ENCODE measurements at places on chromosomes 6 and 20.

- DNase-seq, result no peak
Measured at GRCh38 chr6:50404643-50405042, 308.7 kb upstream of the TFAP2D start.

- DNase-seq, result no peak
Measured at GRCh38 chr6:111818539-111819226, 54.6 kb downstream of the FYN start.

- DNase-seq, result no peak
Measured at GRCh38 chr6:26290941-26291340, 74.1 kb upstream of the BTN3A2 start.

DNA sequence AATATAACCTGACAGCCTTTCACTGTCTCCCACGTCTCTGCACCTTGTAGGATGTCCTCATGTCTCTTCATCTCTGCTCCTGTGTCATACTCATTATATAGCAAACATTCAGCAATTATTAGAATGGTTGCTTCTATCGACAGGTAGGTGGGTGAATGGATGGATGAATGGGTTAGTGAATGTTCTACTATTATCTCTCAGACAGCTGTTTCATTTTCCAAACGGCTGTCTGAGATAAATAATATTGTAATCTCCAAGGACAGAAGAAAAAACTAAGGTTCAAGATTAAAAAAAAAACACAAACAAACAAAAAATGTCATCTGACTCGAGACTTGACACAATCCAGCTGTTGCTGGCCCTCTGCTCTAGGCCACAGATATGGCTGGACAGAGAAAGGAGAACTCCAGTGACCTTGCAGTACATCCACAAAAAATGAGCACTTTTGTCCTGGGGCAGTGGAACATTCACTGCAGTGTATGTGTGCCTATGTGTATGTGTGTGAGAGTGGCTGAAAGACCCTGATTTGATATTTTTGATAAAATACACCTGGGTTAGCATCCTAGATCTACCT lies 2.1 kb downstream of the HNF4A start:
- DNase-seq, result no peak

- no peak for DNase-seq
Measured at GRCh38 chr6:168078943-168079405, at the start of gene FRMD1. Gene FRMD1 (minus strand): TSS chr6:168079212. CDS start chr6:168079094, 118 bp downstream.

DNA sequence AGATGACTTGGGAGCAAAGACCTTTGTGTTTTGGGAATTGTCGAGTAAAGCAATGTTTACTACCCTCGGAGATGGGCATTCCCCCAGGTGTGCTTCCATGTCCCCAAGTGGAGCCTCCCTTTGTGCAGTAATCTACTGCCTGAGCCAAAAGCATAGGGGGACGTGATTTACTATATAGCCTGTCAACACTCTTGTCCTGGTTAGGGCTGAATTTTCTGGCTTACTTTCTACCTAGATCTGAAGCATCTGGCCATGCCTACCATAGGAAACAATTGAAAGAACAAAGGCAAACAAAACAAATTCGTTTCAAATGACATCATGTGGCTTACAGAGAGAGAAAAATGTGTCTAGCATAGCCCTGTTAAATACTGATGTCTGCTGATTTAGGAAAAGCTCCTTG lies 350.6 kb downstream of the SAMD5 start:
- no peak for DNase-seq

- no peak for DNase-seq
Measured at GRCh38 chr20:49526056-49526455, 41.9 kb downstream of the PTGIS start.

DNA sequence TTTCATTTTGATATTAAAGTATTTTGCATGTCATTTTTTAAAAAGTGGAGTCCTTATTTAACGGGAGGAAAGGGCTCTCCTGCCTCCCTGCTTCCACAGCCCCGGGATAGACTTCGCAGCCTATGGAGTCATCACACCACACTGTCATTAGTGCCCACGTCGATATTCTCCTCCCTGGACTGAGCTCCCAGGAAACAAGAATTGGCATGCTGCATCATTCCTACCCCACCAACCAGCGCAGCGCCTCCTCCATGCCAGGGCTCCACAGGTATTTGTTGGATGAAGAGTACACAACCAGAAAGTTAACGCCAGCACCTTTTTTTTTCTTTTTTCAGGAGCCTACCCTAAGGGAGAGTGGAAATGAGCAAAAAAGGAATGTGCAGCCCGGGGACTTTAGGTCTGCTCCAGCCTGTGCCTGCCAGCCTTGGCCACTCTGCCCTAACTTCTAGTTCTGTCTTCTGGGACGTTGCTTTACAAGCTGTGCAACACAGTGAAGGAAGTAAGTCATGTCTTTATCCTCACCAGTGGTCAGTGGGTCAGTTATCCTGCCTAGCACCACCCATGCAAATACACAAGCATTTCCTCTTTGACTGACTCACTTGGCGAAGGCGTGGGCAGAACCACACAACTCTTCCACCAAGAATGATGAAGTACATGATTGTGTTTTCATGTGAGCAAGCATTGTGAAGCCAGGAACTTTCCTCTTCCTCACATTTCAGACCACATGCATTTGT lies 180.7 kb upstream of the UST start:
- DNase-seq, result peak; percentile 4

DNA sequence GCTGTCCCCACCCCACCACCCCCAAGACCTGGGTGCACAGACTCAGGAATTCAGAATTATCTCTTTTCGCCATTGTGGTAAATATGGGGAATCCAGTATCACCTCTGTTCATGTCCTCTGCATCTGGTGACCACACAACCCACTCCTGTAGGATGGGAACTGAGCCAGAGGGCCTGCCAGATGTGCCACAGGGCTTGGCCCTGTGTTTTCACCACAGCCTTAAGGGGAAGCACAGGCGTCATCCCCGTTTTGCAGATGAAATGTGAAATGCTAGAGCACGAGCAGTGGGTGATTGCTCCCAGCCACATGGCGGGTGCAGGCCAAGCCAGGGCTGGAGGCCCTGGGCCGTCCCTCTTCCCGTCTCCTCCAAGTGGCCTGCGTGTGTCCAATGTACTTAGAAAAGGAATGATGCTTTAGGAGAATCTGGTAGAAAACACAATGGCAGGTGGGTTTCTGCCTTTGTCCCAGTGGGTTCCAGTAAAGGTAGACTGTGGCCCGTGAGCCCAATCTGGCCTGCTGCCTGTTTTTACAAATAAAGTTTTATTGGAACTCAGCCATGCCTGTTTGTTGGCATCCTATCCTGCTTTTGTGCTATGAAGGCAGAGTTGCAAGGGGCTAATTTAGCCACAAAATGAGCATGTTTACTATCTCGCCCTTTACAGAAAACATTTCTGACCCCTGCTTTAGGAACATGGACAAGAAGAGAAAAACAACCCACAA lies 309.2 kb downstream of the CDH4 start:
- DNase-seq, result no peak

DNA sequence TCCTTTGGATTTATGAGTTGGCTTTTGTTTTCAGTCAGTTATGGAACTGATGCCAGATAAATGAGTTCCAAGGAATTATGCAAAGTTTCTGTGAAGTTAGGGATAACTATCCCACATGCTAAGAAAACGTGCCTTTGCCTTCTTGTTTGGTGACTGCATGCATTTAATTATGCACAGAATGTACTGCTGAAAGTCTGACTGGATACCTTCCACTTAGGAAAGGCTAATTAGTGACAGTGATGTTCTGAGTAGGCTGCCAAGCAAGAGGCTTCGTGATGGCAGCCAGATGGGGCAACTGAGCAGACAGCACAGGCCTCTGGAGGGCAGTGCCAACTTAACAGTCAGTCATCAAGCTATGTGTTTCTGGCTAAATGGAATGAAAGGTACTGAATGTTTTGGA lies 289.9 kb downstream of the CD109 start:
- DNase-seq, result peak; percentile 10

- no peak for DNase-seq
Measured at GRCh38 chr6:109372130-109372529, 10.1 kb downstream of the CD164 start.

DNA sequence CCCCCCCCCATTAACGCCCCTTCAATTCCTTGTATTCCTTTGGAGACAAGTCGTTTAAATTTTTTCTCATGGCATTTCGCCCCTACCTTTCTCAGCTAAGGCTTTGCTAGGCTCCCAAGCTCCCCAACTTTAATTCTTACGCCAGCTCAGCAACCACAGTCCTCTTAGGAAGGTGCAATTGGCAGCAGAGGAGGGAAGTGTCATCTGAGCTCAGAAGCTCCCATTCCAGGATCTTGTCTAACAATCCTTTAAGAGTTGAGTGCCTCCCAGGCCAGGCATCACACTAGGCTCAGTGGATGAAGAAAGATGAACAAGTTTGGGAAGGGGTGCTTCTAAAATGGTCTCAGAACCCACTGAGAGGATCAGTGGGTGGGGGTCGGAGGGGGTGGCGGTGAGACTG lies 131.2 kb upstream of the AKAP12 start:
- no peak for DNase-seq

- peak; percentile 71 for DNase-seq
Measured at GRCh38 chr20:1478566-1478965, 11.9 kb upstream of the NSFL1C start.

DNA sequence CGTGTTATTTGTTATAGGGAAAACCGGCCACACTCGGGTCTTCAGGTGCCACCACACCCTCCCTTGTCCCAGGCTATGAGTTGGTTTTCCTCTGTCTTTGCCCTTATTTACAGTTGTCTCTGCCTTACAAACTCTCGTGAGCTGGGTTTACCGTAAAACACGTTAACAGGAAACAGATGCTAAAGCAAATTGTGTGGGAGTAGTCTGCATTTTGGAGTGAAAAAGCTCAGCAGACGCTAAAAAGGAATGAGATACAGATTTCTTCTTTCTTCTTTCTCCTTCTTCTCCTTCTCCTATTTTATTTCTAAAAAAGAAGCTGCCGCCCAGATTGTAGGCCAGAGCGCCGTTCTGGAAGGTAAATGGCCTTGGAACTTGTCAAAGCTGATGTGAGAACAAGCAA lies 51.9 kb downstream of the APCDD1L start:
- no peak for DNase-seq

DNA sequence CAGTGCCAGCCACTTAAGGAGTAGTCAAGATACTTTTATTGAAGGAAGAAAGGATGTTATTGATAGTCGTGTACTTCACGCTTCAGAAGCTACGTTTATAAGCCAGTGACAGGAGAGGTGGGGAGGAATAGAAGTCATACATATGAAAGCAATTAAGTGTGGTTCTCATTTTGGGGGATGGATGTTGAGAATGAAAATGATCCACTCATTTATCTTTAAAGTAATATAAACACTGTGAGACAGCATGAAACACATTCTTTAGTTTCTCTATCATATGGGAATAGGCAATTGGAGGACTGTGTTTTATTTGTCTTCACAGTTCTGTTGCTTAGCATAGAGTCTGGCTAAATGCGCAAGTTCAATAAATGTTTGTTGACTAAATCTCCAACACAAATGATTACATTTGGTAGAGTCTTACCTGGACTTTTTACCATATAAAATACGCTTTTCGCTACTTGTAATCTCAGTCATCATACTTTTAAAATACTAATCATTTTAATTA lies 35.2 kb downstream of the AK9 start:
- no peak for DNase-seq

DNA sequence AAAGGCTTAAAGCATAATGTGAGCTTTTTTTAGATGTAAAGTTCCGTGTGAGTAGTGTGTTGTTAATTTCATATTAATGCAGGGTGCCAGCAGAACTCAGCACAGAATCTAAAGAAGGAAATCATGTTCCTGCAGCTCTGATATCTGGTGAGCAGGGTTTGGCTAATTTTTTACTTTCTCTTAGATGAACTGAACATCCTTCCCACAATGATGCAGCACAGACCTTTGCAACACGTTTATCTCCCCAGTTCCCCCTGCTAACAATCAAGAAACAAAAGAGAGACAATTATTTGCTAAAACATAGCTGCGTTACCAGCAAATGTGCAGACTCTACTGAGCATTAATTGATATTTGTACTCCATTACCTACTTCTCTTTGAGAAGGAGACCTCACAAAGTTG lies 39.1 kb upstream of the ATXN1 start:
- DNase-seq, result no peak

- DNase-seq, result peak; percentile 91
Measured at GRCh38 chr6:106870069-106870468, 104.5 kb downstream of the CD24 start.

DNA sequence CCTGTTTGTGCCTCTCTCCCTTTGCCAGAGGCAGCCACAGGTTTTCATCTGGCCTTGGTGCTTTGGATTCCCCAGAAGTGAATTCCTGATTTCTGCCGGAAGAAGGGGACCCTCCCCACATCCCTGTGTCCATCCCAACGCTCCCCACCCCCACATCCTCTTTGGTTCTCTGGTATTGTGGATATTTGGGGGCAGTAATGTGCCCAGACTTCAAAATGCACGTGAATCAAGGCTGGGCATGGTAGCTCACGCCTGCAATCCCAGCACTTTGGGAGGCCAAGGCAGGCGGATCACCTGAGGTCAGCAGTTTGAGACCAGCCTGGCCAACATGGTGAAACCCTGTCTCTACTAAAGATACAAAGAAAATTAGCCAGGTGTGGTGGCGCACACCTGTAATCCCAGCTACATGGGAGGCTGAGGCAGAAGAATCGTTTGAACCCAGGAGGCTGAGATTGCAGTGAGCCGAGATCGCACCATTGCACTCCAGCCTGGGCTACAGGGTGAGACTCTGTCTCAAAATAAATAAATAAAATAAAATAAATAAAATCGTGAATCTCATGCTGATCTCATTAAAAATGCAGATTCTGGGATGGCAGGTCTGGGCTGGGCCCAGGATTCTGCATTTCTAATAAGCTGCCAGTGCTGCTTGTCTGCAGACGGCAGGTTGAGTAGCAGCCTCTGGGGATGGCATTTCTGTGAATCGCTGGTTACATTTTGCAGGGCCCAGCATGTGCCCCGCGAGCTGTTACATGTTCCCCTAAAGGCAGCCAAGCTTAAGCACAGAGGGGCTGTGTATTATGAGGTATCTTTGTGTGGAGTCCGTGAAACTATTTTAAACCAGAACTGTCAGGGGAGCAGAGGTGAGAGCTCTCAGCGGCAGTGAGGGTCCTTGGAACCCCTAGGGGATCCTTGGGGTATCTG lies 49.0 kb downstream of the SYNJ2 start:
- no peak for DNase-seq

- DNase-seq, result no peak
Measured at GRCh38 chr6:49003348-49003747, 459.7 kb downstream of the MMUT start.

DNA sequence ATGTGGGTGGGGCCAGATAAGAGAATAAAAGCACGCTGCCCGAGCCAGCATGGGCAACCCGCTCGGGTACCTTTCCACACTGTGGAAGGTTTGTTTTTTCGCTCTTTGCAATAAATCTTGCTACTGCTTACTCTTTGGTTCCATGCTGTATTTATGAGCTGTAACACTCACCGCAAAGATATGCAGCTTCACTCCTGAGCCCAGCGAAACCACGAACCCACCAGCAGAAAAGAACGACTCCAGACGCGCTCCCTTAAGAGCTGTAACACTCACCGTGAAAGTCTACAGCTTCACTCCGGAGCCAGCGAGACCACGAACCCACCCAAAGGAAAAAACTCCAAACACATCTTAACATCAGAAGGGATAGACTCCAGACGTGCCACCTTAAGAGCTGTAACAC lies 76.7 kb downstream of the TFAP2A start:
- DNase-seq, result no peak

Data from ACHN (cell line).